ENCODE measurements at places on chromosomes 5 and 9. TPM values are rescaled to one million over a fixed set of nuclear protein-coding genes. Genes with fewer than 3 reads are reported as not detected.

The SMIM33 gene
- 0.54 TPM for total RNA-seq

The CDH10 gene
- not detected for total RNA-seq

The CDH9 gene
- not detected for total RNA-seq

The TAF11L2 gene
- not detected for total RNA-seq

The ERAP2 gene
- 153 TPM for total RNA-seq

The SLC27A6 gene
- total RNA-seq: not detected

The PCDHB15 gene
- not detected for total RNA-seq

The CNOT8 gene
- 82.1 TPM for total RNA-seq

The SPACA9 gene
- 1.1 TPM for total RNA-seq

The PDE8B gene
- not detected for total RNA-seq

The COL15A1 gene
- 0.51 TPM for total RNA-seq
